ENCODE measurements at places on chromosomes 1 and 21.
A peak's percentile ranks its signal among the peaks of the same experiment; 100 is the strongest.

- peak; percentile 11 for DNase-seq
These were observed 3.5 kb downstream of the GPATCH2 start for GRCh38 chr1:217627431-217627830.

DNA sequence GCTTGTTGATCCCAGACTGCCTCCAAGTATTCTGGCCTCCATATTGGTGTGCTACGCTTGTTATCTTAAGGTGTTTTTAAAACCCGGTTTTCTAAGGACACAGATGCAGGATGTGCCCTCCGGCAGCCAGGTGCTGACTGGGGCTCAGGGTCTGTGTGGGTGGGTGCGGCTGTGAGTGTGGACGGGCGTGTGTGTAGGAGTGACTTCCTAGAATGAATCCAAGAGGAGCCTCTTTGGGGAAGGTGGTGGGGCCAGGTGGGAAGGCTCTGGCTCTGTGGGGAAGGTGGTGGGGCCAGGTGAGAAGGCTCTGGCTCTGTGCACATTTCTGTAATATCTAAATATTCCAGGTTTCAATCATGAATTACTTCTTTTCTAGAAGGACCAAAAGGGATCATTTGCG lies 12.8 kb upstream of the TSPEAR start:
- no peak for DNase-seq

GRCh38 chr1:94672934-94673333 lies 131.4 kb upstream of the F3 start:
- no peak for DNase-seq

GRCh38 chr1:247212627-247213617 lies 41.1 kb upstream of the ZNF124 start:
- DNase-seq, result no peak

GRCh38 chr1:231684356-231685244 lies 58.0 kb downstream of the DISC1 start:
- DNase-seq, result no peak

DNA sequence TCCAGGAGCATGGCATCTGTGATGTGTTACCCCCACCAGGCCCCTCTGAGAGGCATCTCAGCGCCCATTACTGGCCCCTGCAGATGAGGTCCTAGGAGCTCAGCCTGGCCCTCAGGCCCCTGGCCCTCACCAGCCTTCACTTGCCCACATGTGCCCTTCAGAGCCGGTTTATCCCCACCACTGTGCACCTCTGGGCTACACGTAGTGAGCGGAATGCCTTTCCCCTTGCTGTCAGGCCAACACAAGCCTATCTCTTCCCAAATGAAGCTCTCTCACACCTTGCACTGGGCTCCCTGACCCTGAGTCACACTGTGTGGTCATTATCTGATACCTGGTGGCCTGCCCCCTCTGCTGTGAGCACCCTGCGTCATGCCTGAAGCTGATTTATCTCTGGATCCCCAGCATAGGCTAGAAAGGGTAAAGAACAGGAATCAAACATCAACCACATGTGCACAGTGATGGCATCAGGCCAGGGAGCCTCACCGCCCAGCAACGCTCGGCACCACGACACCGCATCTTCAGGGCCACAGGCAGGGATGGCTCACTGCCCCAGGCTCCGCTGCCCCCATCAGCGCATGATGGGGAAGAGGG lies 49.1 kb downstream of the GLIS1 start:
- DNase-seq, result no peak

DNA sequence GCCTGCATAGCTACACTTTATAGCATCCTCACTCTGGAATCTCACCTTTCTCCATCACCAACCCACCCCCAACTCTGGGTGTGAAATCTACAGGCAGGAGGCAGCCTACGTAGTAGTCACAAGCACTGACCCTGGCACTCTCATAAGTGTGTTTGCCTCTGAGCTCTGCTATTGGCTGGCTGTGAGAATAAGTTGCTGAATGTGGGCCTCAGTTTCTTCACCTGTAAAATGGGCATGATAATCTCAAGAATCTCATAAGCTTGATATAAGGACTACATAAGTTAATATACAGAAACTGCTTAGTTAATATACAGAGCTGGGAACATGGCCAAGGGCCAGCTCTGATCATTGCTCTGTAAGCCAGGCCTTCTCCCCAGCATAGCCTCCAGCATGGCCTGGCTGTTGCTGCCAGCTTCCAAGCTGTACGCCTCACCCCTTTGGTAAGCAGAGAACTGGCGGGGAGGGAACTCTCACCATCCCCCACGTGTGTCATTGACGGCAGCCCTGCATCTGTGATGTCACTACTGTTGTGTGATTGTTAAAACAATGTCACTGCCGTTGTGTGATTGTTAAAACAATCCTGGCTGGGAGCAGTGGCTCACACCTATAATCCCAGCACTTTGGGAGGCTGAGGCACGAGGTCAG lies 53.3 kb downstream of the SYF2 start:
- no peak for DNase-seq
